ENCODE measurements at places on chromosomes 7 and 10.
A peak's percentile ranks its signal among the peaks of the same experiment; 100 is the strongest.

DNA sequence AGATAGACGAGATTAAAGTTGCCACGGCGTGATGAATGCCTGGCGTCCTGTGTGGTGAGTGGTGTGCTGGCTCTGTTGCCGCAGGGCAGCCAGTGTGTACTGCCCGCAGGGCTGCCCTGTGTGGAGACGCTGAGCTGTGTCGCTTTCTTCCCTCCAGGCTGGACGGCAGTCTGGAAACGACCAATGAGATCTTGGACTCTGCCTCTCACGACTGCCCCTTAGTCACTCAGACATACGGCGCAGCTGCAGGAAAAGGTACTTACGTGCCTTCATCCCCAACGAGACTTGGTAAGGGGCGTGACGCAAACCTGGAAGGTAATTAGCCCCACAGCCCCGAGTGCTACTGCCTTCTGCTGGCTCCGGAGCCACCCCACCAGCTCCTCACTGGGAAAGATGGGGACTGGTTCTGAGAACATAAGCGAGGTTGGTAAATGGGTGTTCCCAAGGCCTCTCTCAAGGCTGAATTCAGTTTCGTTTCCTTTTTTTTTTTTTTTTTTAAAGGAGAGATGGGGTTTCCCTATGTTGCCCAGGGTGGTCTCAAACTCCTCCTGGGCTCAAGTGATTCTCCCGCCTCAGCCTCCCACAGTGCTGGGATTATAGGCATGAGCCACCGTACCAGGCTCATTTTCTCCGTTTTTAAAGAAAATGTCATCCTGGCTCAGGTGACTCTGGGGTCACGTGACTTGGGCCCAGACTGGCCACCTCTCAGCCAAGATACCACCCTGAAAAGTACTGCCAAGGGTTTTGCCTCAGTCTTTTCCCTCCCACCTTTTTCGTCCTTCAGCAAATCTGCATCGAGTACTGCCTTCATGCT is 39.6 kb downstream of the WIPI2 start:
- DNase-seq: no peak

DNA sequence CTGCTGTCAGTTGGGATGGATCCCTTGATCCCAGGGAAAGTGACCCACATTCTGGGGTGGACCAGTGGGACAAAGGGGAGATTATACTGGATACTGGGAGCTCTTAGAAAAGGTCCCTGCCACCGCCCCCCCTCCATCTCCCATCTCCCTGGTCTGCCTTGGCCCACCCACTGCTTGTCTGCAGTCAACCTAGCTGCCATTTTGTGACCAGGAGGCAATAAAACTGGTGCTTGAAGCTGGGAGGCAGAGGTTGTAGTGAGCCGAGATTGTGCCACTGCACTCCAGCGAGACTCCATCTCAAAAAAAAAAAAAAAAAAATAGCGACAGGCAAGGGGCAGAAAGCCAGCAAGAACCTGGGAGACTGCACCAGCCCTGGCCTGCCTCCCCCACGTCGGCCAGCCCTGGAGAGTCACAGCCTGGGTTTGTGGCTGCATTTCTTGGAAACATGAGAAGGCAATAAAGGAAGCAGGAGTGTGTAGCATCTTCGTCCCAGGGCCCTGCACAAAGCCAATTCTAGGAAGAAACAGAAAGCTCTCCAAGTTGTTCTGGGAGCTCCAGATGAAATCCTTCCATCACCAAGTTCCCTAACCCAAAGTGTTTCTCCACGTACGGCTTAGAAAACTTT is 4.7 kb upstream of the ARPC1B start:
- DNase-seq: peak; percentile 26

GRCh38 chr10:47026301-47027107 is 115.3 kb downstream of the PTPN20 start:
- DNase-seq: no peak

GRCh38 chr10:45581582-45582385 is 90.8 kb downstream of the ZFAND4 start:
- DNase-seq: no peak

- no peak for DNase-seq
These were observed 88.9 kb downstream of the APBB1IP start for GRCh38 chr10:26527018-26527417.

DNA sequence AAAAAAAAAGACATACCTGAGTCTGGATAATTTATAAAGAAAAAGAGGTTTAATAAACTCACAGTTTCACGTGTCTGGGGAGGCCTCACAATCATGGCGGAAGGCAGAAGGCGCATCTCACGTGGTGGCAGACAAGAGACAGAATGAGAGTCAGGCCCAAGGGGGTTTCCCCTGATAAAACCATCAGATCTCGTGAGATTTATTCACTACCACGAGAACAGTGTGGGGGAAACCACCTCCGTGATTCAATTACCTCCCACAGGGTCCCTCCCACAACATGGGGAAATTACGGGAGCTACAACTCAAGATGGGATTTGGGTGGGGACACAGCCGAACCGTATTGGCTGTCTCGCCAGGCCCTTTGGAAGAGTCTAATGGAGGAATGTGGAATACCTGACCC is 9.0 kb upstream of the MAFK start:
- no peak for DNase-seq

All from AML-193 (cell line).